Transverse colon (tissue), 4 donors: ENCODE measurements at places on chromosomes 6 and 20. TPM values are rescaled to one million over a fixed set of nuclear protein-coding genes. Genes with fewer than 3 reads are reported as not detected.

GRCh38 chr6:54578261-54578660, 268.3 kb upstream of the FAM83B start:
- no peak for DNase-seq

GRCh38 chr6:167031082-167031709, 32.0 kb downstream of the CEP43 start:
- no peak for DNase-seq

- no peak for DNase-seq
Observed at GRCh38 chr20:13297147-13297899, 76.2 kb downstream of the ISM1 start.

Gene TNNC2
- 36.3 TPM for total RNA-seq

DNA sequence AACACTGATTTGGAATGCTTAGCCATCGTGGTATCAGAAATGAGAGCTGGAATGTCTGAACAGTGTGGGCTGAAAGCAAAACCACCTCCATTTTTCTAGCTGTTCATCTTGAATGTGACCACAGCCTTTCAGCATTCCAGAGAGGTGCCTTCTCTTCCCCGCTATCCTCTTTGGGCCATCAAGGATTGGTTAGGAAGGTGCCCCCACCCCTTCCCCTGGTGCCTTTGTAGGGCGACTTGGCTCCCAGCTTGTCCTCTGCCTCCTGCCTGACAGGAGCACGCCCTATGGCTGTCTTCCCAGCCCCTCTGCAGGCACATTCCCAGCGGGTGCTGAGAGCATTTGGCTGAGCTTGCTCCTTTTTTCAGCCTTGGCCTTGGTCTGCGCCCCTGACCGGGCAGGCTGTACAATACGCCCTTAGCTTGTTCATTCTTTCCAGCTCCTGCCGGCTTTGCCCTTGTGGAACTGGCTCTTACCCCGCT, 97.5 kb downstream of the ARMC2 start:
- DNase-seq: peak; percentile 37

GRCh38 chr6:24694198-24694597, 24.8 kb downstream of the C6orf62 start:
- no peak for DNase-seq

Gene HMGN3
- 33.5 TPM for total RNA-seq

GRCh38 chr6:110287462-110288341, 70.4 kb downstream of the METTL24 start:
- DNase-seq: peak; percentile 41

- peak; percentile 13 for DNase-seq
Observed at GRCh38 chr20:17614812-17615644, 45.2 kb downstream of the DSTN start.

Gene C20orf141
- total RNA-seq: not detected

GRCh38 chr6:3076320-3076719, 8.0 kb downstream of the RIPK1 start:
- DNase-seq: no peak

GRCh38 chr20:57066126-57066900, 200.1 kb downstream of the BMP7 start:
- DNase-seq: no peak

DNA sequence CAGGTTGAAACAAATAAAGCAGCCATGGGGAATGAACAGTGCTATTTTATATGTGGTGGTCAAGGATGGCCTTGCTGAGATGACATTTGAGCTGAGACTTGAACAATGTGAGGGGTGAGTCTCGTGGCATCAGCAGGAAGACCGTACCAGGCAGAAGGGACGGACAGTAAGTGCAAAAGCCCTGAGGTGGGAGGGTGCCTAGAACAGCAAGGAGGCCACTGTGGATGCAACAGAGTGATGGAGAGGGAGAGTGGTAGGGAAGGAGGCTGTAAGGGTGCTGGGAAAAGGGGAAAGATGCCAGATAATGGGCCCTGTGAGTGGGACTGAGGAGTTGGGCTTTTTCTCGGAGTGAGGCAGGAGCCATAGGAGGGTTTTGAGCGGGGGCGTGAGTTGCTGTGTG, 11.5 kb downstream of the KCNB1 start:
- no peak for DNase-seq

Gene FBXL4
- total RNA-seq: 10.3 TPM

- DNase-seq: no peak
Observed at GRCh38 chr6:136767570-136768309, 24.5 kb downstream of the MAP3K5 start.

DNA sequence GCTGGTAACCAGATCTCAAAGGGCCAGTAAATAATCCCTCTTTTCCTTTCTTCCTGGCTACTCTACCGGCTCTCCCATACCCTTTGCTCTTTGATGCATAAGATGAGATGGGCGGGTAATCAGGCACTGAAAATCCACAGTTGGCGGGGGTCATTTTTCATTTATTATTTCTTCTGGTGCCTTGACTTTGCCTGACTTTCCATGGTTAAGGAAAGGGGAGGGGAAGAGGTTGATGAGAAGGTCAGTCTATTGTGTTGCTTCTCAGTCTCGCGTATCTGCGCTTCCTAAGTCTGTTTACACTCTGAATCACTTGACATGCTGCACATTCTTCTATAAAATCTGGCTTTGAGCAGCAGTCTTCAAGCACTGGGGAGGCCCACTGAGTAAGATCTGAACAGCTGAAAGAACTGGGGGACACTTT, 121.1 kb upstream of the HDGFL1 start:
- DNase-seq: no peak

GRCh38 chr6:44868335-44868668, 459.8 kb upstream of the RUNX2 start:
- no peak for DNase-seq

DNA sequence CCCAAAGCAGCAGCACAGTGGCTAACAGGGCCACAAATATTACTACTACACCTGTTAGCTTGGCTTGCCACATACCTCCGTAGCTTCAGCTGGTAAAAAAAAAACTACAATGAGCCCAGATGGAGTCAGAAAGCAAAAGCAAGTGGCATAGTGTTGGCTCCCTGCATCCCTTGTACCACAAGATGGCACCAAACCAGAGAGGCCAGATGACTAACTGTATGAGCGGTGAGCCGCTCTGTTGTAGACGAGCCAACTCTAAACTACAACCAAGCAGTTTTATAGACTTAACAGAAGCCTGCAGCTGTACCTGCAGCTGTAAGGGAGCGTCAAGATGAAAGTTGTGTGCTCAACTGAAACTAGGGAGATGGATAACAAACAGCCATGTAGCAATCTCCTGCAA, 84.5 kb upstream of the MCHR2 start:
- DNase-seq: no peak

- DNase-seq: no peak
Observed at GRCh38 chr6:680666-681340, 12.1 kb downstream of the EXOC2 start.

DNA sequence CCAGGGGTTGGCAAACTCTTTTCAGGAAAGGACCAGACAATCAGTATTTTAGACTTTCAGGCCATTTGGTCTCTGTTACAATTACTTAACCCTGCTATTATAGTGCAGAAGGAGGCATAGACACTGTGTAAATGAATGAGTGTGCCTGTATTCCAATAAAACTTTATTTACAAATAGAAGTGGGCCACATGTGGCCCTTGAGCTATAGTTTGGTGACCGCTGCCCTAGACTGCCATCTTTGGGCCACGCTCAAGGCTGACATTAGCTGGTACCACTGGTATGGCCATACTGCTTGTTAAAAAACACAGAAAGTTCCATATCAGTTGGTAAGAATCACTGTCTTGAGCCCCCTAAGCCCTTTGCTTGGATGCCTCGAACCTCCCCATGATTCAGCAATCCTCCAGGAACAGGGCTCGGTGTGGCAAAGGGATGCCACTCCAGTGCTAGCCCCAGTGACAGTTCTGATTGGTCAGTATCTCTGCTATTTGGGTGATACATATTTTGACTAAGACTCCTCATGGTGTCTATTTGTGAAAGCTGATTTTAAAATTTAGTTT, 23.3 kb upstream of the SNRNP48 start:
- no peak for DNase-seq

- no peak for DNase-seq
Observed at GRCh38 chr6:111971866-111972532, 81.9 kb upstream of the CCN6 start.

- DNase-seq: no peak
Observed at GRCh38 chr6:72959821-72960220, 265.5 kb downstream of the KHDC1L start.

DNA sequence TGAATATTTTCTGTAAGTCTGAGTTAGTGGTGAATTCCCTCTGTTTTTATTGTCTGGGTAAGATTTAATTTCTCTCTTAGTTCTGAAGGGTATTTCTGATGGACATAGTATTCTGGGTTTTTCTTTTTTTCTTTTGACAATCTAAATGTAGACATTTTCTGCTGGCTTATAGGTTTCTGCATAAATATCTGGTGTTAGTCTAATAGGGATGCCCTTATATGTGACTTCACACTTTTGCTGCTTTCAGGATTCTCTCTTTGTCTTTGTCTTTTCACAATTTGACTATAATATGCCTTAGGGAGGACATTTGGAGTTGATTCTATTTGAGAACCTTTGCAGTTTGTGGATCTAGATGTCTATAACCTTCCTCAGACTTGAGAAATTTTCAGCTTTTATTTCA, 667.2 kb downstream of the EPHA7 start:
- no peak for DNase-seq

Gene TCF15
- total RNA-seq: not detected

DNA sequence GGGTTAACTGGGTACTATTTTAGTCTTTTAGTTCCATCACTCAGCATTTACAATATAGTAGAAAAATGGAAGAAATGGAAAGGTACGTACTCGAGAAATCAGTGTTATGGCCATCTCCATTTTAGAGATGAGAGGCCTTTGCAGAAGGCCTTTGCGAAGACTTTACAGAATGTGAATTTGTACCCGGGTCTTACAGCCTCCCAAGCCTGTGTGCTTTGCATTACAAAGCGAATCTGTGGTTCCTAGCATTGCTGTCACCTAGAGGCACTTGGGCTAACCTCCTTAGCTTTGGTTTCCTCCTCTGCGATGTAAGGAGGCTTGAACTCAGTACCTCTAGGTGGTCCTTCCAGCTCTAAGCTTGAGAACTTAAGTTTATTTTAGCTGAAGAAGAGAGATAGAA, 10.9 kb downstream of the VAPB start:
- DNase-seq: no peak

DNA sequence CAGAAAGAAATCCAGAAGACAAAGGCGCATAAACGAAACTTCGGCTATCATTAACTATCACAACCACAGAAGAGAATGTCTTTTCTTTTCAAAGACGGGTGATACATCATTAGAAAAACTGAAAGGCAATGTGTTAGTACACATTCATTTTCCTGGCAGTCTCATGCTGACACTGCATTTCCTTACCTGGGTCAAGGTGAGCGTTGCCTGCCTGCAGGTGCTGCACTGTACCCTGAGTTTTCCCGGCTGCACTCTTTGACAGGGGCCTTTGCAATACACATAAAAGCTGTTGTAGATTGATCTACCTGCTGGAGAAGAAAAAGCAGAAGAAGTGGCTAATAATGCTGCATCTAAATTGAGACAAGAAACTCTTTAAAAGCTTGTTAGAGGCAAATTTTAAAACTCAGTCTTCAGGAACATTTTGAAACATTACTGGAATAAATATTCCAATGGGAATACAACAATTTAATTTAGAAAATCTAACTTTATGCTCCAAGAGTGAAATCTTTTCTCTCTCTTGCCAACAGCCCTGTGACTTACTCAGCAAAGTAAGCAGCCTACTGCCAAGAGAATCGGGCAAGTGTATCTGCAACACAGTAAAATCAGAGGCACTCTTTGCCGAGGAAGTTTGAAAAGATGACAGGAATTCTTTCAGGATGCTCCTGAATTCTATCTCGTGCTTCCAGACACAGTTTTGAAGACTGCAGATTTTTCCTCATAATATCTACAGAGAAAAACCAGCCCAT, 526.4 kb downstream of the PRKN start:
- no peak for DNase-seq
